Left forelimb (tissue), 1 donor: ENCODE measurements at places on chromosomes 16 and 17.

GRCh38 chr17:13003454-13003851 lies 14.4 kb downstream of the ELAC2 start:
- DNase-seq = no peak

DNA sequence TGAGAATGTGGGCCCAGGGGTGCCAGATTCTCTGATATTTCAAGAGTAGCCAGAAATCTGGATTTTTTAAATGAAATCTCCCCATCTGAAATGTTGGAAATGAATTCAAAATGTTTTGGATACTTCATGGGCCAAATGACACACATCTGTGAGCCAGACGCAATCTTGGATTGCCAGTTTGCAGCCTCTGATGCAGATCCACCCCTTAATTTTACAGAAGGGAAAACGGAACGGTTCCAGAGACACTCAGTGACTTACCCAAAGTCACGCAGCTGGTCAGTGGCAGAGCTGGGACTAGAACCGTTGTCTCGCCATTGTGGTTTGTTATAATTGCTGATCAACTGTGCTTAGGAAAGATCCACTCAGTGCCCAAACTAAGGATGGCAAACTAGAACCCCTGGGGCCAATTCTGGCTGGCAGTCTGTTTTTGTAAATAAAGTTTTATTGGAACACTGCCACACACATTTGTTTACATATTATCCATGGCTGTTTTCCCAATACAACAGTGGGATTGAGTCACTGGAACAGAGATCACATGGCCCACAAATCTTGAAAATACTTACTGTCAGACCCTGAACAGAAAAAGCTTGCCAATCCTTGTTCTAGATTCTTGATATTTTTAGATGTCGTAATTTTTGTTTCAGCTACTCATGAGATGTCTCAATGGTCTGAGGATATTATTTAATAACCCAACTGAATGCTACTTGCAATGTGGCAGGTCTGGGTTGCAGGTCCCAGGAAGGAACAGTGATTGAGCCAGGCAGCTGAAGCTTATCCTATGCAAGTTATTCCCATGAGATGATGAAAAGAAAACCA lies 143.8 kb downstream of the AXIN2 start:
- no peak for DNase-seq

DNA sequence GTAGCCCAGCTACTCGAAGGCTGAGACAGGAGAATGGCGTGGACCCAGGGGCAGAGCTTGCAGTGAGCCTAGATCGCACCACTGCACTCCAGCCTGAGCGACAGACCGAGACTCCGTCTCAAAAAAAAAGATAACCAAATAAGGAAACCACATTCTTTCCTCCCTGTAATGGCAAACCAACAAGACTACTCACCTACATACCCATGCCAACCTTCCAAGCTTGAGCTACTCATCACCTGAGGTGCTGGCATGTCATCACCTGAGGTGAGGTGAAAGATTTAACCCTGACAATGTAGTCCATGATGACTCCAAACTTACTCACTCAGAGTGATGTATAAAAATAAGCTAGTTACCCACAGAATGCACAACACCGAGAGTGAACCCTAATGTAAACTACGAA lies 85.2 kb downstream of the SMG6 start:
- DNase-seq = no peak

GRCh38 chr17:27327871-27328270 lies 34.0 kb downstream of the WSB1 start:
- DNase-seq = no peak

- DNase-seq = no peak
Observed at GRCh38 chr17:51124640-51125503, 4.2 kb upstream of the SPAG9 start.

- no peak for DNase-seq
Observed at GRCh38 chr16:79500286-79500685, 100.3 kb downstream of the MAF start.

GRCh38 chr16:228151-228851 lies 948 bp downstream of the LUC7L start:
- DNase-seq = no peak

DNA sequence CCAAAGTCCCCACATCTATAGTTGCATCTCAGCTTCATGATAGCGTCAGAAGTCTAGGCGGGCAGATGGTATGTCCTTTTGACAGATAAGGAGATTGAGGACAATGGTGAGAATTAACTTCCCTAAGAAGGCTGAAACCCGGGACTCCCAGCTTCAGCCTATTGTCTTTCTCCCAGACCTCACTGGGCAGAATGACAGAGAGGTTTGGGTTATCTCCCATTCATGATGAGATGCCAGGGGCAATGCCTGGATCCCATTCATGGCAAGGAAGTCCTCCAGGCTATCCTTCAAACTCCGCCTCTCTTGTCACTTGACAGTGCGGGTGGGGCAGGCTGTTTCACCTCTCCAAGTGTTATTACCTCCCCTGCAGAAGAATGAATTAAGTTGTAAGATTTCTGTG lies 100.3 kb downstream of the IRX5 start:
- no peak for DNase-seq

DNA sequence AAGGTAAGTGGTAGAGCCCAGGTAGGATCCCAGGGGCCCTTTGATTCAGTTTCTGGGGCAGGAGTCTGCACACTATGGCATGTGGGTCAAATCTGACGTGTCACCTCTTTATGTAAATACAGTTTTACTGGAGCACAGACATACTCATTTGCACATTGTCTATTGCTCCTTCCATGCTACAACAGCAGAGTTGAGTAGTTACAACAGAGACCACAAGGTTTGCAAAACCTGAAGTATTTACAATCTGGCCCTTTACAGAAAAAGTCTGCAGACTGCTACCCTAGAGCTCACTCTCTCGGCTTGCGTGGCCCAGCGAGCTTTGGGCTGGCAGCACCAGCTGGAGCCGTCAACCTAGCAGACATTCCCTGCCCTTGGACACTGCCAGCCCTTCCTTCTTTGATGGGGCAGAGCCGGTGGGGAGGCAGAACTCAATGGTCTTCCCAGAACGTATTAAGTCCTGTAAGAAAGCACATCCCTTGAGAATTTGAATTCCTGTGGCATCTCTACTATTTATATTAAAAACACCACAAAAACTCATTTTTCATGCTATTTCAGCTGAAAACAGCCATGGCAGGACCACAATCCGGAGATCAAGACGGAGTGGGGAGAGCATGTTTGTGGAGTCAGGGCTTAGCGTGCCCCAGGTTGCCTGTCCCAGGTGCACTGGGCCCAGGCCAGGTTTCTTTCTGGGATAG lies 133.1 kb upstream of the NUDT7 start:
- no peak for DNase-seq

DNA sequence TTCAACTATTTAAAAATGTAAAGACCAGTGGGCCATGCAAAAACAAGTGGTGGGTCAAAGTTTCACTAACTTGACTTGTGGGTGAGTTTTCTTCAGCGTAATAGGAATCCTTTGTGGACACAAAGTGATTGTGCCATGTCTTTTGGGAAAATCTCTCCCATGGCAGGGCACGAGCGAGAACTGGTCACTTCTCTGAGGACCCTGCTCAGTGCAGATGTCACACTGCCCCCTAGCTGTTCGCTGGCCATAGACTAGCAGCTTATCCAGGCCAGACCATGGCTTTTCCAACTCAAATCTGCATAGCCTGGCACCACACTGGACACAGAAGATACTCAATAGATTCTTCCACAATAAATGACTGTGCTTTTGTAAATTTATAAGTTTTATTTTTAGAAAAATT lies 306.0 kb upstream of the CCL2 start:
- DNase-seq = no peak

GRCh38 chr16:81620796-81621195 lies 158.3 kb upstream of the PLCG2 start:
- no peak for DNase-seq

DNA sequence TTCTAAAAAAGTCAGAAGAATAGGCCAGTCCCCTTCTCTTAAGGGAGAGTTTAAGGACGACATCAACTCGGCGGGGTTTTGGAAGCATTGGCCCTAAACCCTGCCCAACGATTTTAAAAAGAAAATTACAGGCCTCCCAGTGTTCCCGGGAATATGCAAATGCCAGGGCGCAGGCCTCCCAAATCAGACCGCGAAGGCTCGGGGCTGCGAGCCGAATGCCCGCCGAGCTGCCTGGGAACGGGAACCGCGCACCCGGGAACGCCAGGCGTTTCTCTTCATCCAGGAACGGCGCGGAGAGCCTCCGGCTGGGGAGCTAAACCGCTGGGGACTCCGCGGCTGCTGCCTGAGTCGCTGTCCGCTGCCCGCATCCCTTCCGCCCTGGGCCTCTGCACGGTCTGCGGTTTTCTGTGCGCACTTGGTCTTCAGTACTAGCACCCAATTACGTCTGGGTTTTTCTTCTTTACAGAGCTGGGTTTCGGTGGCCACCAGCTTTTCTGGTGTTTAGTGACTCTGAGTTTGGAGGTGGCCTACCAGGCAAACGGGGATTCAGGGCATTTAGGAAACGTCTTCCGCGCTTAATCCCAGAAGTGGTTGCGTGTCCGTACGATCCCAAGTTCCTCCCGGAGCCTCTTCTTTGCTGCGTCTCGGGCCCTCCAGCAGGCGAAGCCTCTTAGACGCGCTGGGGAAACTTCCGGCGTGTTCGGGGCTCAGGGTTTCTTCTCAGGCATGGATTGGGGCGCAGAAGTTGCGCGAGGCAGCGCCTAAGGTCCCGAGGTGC lies 5.7 kb downstream of the IRX5 start:
- peak; percentile 76 for DNase-seq

DNA sequence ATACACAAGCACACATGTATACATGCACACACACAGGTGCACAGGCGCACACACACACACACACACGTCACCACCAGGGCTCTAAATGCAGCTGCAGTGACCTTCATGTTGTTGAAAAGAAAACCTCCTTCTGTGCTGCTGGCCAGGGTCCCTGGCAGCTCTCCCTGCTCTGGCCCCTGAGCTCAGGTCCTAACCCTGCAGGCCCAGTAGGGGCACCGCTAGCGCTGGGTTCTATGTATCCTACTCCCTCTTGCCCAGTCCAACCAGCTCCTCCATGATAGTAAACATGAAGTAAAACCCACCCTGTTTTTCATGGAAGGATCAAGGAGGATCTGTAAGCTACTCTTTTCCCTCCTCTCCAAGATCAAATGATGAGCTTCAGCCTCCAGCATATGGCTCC lies 172.8 kb downstream of the RBFOX3 start:
- no peak for DNase-seq

GRCh38 chr16:4314532-4315185 lies 1.2 kb upstream of the GLIS2 start:
- DNase-seq = no peak

DNA sequence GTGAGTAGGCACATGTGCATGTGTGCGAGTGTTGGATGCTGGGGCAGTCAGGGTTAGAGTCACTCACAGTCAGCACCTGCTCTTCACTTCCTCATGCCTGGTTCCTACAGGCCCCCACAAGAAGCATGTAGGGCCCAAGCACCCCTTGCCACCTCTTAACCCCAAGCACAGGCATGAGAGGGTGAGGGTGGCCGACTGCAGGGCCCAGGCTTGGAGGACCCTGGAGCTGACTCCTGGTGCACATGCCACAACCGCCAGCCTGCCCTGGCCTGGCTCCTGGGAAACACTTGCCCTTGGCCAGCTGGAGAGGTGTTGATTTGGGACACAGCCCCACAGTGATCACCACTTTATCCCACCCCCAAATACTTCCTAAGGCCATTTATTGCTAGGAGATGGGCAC lies 16.9 kb upstream of the CDRT15L2 start:
- peak; percentile 30 for DNase-seq

GRCh38 chr17:67993153-67993997 lies 2.9 kb downstream of the C17orf58 start:
- peak; percentile 91 for DNase-seq

- no peak for DNase-seq
Observed at GRCh38 chr17:64110379-64111152, 19.4 kb downstream of the ERN1 start.

DNA sequence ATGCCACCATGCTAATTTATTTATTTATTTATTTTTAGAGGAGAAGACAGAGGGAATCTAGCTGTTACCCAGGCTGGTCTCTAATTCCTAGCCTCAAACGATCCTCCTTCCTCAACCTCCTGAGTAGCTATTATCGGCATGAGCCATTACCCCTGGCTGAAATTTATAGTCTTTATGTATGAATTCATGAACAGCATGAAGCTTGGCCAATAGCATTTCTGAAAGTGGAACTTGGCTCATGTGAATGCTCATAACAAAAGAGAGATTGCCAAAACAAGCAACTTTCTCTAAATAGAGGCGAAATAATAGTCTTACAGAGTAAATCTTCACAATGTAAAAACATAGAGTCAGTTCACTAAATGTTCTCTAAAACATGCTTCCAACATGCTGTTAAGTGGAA lies 30.1 kb upstream of the SMURF2 start:
- no peak for DNase-seq

GRCh38 chr17:16026895-16027294 lies 27.3 kb downstream of the TTC19 start:
- DNase-seq = no peak

DNA sequence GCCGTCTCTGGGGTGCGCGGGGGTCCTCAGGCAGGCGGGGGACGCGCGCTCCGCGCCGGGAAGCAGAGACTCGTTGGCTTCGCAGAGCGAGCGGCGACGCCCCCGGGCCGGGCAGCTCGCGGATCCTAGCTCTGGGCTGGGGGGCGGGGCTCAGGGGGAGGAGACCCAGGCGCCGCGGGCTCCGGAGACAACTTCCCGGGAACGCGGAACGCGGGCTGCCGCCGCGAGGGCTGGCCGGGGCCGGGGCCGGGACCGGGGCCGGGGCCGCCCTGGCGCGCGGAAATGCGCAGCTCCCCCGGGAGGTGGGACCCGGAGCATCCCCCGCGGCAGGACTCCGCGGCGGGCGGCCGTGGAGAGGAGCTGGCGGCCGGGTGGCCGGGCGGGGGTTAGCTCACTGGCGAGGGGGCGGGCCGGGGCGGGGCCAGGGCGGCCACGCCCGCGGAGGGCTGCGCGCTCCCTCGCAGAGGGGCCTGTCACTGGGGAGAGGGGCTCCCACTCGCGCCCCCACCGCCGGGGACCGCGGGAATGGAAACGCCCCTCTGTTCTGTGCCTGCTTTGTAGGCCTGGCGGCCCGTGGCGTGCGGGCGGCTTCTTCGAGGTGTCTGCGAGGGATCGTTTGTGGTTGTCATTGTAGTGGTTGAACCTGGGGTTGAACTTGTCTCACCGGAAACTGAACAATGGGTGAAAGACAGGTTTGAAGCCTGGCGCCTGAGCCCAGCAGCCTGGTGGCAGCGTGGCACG lies at the start of gene GAS7:
Gene GAS7 (minus strand): TSS at position 98 of the 741 bp plus-strand sequence.
- peak; percentile 90 for DNase-seq

- no peak for DNase-seq
Observed at GRCh38 chr16:22174642-22175041, 12.3 kb downstream of the SDR42E2 start.

DNA sequence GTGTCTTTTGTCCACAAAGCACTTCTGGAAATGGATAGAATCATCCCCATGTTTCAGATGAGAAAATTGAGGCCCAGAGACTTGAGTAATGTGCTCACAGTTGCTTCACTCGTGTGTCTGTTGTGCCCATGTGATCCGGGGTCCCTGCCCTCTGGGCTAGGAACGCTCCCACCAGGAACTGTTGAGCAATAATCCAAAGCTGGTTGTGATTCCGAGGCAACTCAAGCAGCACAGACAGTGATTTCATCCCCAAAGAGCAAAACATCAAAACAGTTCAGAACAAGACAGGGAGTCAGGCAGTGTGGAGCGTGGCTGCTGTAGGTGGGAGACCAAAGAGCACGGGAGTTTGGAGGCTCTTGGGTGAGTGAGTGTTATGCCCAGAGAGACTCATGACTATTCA lies 205.0 kb upstream of the ASIC2 start:
- DNase-seq = no peak
